Stimulated activated CD8-positive, alpha-beta memory T cell treated with anti-CD3 and anti-CD28 coated beads, Interleukin-15, amount 100 ng/mL, for 4 hours (primary cell): ENCODE measurements at places on chromosomes 7 and 10.

DNA sequence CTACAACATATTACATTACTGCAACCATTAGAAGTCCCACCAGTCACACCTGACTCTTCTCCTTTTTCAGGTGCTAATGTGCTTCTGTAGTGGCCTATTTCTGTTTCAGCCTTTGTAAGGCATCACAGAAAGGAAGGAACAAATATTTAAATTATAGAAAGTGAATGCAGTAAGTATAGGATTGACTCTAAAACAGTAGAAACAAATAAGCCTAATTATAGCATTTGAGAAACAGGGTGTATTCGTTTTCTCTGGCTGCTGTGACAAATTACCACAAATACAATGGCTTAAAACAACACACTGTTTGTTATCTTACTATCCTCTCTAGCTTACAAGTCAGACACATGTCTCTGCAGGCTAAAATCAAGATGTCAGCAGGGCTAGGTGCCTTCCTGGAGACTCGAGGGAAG is 69.4 kb downstream of the CCSER2 start:
- no peak for DNase-seq

DNA sequence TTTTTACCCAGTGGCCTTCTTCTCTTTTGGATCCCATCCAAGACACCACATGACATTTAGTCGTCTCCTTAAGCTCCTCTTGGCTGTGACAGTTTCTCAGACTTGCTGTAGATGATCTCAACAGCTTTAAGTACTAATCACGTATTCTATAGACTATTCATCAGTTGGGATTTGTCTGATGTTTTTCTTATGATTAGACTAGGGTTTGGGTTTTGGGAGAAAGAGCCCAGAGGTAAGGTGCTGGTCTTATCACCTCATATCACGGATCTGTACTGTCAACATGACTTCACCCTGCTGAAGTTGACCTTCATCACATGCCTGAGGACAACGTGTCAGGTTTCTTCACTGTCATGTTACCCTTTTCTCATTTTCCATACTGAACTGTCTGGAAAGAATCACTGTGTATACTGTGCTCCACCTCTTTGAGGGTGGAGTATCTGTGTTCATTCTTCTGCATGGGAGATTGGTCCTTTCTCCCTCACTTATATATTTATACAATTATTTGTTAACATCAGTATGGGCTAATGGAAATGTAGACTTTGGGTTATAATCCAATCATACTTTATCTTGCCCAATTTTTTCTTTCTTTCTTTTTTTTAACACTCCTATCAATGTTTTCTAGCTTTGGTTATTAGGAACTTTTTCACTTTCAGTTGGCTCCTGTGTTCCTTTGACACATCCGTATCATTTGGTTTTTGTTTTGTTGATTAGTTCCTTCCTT is 6.4 kb upstream of the HKDC1 start:
- no peak for DNase-seq

DNA sequence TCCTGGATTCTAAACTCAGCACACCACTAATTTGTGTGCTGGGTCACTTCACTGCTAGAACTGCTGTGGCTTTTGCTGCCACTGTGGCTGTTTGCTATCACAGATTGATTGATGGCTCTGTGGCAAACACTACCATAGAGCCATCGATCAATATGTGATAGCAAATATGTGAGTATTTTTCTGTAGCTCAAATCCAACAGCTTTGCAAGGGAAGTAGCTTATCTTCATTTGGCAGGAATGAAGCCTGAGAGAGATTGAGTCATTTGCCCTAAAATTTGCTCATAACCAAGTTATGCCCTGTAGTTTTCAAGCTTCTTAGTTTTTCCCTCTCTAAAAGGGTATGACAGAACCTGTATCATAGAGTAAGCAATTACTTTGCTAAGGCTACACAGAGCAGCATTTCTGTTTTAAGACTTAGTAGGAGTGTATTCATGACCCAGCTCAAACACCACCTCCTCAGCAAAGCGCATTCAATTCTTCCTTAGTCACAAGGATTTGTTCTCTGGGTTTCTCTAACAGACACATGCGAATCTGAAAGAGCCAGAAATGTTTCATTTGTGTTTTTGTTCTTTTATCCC is 43.1 kb downstream of the MINPP1 start:
- no peak for DNase-seq

GRCh38 chr7:36303202-36304098 is 86.2 kb upstream of the ANLN start:
- no peak for DNase-seq

DNA sequence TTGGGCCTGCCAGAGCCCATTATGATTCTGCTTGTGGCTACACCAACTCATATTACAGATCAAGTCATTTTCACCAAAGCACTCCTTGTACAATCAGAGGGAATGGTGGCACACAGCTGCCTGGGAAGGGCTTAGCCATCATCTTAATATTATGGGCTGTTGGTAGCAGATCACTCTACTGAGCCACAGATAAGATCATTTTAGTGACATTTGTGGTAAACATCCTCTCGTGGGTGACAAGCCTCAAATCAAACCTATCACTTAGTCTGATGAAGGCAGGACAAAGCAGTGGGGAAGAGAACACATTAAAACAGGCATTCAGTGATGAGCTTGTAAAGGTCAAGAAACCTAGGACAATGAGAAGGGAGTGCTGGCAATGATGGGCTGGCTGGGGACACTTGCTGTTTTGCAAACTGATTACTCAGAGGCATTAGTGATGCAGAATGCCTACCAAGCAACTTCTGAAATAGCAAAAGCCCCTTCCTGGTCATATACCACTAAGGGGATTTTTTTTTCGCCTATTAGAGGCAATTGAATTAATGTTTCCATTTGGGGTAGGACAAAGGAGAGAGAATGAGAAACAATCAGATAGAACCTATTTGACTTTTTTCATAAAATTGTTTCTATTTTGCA is 137.5 kb upstream of the WDR11 start:
- DNase-seq, result no peak

DNA sequence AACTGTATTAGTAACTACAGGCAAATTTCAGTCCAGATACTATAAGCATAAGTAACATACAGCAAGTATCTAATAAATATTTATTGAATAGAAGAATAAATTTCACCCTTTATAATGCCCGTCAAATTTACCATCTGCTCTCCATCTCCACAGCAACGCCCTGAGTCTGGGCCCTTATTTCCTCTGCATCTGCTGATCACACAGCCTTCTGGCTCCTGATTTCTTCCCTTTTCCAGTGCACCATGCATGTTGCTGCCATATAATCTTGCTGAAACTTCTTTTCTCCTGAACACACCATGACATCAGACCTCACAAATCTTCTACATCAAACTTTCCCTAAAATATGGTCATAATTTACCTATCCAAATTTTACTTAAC is 15.4 kb downstream of the HYCC1 start:
- no peak for DNase-seq

GRCh38 chr10:29666201-29666600 is 31.4 kb upstream of the SVIL start:
- DNase-seq, result no peak

- DNase-seq, result no peak
These were observed 20.9 kb upstream of the CYP26C1 start for GRCh38 chr10:93039721-93040120.

GRCh38 chr7:2720024-2720423 is 32.0 kb downstream of the AMZ1 start:
- DNase-seq, result no peak

GRCh38 chr10:26217396-26218086 is 967 bp downstream of the GAD2 start:
- DNase-seq, result no peak

GRCh38 chr7:82331234-82331633 is 112.3 kb downstream of the CACNA2D1 start:
- no peak for DNase-seq

- DNase-seq, result no peak
These were observed 1.7 kb upstream of the CFAP43 start for GRCh38 chr10:104233817-104234216.

GRCh38 chr10:52335665-52336064 is 21.6 kb downstream of the DKK1 start:
- no peak for DNase-seq

DNA sequence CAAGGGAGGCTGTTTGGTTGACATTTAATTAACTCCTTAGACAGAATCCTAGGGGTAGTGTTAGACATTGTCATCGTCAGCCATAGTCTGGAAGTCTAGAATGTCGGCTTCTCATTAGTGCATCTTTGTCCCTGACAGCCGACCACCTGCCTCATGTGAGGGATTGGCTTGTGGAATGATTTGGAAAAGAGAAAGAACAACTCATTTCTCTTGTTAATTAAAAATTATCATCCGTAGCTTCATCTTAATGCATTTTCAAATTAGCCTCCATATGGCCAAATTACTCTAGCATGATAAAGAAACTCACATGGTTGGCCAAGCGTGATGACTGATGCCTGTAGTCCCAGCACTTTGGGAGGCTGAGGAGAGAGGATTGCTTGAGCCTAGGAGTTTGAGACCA is 97.7 kb upstream of the PARD3 start:
- DNase-seq, result no peak

DNA sequence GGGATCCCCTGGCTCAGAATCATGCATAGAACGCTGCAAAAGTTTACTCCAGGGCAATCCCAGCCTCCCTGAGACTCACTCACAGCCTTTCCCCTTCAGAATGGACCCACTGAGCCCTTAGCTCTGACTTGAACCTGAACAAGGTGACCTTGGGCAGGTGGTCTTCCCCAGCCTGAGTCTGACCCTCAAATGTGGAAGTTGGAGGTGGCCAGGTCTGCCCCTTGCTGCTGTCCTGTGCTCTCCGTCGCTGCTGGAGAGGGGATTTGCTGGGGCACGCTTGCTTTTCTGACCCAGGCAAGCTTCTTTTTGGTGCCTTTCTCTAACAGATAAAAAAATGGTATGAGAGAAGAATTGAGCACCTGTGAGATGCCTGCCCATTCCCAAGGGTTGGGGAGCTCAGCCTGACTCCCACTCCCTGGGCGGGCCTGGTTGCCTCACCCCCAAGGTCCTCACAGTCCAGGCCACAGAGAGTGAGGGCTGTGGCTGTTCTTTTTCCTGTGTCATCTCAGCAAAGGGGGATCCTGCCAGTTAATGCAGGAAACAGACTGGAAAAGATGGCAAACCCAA is 46.6 kb upstream of the IGFBP3 start:
- no peak for DNase-seq

- no peak for DNase-seq
These were observed 167.1 kb upstream of the INHBA start for GRCh38 chr7:41869997-41870396.
